ENCODE measurements at places on chromosomes 13 and 19.

DNA sequence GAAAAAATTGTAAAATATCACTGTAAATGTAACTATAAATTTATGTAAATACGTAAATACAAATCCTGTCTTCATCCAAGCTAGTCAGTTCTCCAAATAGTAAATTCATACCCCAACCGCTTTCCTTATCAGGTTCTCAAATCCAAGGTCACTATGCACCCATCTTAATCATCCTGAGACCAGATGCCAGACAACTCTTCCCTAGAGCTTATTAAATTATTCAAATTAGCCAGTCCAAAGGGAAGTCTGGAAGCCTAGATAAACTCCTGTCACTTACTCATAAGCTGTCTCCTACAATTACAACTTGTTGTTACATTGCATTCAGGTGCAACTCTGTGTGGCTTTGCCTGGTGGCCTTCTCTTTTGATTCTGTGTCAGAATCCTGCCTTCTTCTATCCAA, 836.1 kb upstream of the PCDH20 start:
- H3K36me3 ChIP-seq, result no peaks in the 10 kb centered on the region
- H3K27me3 ChIP-seq, result no peaks in the 10 kb centered on the region
- no peak for DNase-seq
- no peak overlapping the region for H3K4me3 ChIP-seq
- H3K4me1 ChIP-seq, result peaks cover 2% of the 10 kb centered on the region

DNA sequence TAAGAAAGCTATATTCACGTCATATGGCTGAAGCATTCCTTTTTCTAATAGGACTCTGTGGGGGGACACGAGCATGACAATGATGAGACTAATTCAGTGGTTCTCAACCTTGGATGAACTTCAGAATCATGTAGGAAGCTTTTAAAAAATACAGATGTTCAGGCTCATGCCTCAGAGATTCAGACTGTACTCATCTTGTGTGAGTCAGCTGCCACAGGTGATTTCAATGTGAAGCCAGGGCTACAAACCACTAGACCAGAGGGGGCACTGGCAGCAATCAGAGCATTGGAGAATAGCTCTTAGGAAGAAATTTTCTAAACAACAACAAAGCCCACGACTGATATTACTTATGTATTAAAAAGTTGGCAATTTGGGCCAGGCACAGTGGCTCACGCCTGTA, 91.7 kb downstream of the SERP2 start:
- H3K4me3 ChIP-seq, result no peak overlapping the region
- DNase-seq, result no peak
- H3K27ac ChIP-seq, result no peak overlapping the region
- no peaks in the 10 kb centered on the region for H3K36me3 ChIP-seq

- no peaks in the 10 kb centered on the region for H3K27me3 ChIP-seq
- no peak for DNase-seq
- no peaks in the 10 kb centered on the region for H3K36me3 ChIP-seq
Measured at GRCh38 chr13:59468396-59468795, 695.3 kb downstream of the DIAPH3 start.

- DNase-seq, result no peak
- peak overlapping the region; percentile 86 for H3K27ac ChIP-seq
- H3K4me1 ChIP-seq, result peaks cover 9% of the 10 kb centered on the region
- peak overlapping the region; percentile 90 for H3K4me3 ChIP-seq
Measured at GRCh38 chr19:1027650-1028061, 1.2 kb downstream of the CNN2 start.

- no peaks in the 10 kb centered on the region for H3K36me3 ChIP-seq
- no peak for DNase-seq
- peaks cover 21% of the 10 kb centered on the region for H3K4me1 ChIP-seq
- H3K27ac ChIP-seq, result peak overlapping the region; percentile 97
Measured at GRCh38 chr13:61463024-61463423, 47.4 kb upstream of the PCDH20 start.

GRCh38 chr13:113646921-113647340, 11.1 kb downstream of the ATP4B start:
- no peak overlapping the region for H3K4me3 ChIP-seq
- no peak for DNase-seq
- H3K27ac ChIP-seq, result peak overlapping the region; percentile 48
- no peaks in the 10 kb centered on the region for H3K27me3 ChIP-seq
- H3K4me1 ChIP-seq, result no peaks in the 10 kb centered on the region
- peaks cover 28% of the 10 kb centered on the region for H3K36me3 ChIP-seq

DNA sequence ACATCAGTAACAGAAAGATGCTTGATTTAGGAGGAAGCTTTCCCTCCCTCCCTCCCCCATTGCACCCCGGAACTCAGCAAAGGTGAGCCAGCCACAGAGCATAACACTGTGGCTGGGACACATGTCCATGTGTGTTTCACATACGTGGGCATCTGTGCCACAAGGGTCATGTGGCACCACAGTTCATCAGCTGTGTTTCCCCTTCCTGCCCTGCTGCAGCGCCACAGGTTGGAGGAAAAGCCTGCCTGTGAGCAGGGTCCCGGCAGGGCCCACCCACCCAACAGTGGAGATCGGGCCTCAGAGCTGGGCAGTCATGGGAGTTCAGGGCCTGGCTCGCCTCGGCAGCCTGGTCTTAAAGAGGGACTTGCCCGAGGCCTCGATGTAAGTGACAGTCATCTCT, 2.8 kb downstream of the ACP5 start:
- H3K27ac ChIP-seq, result no peak overlapping the region
- H3K4me1 ChIP-seq, result no peaks in the 10 kb centered on the region
- H3K27me3 ChIP-seq, result peaks cover 8% of the 10 kb centered on the region
- DNase-seq, result no peak
- no peak overlapping the region for H3K4me3 ChIP-seq
- no peaks in the 10 kb centered on the region for H3K36me3 ChIP-seq

GRCh38 chr13:113109151-113110047, 3.8 kb downstream of the F7 start:
- H3K4me1 ChIP-seq, result peaks cover 11% of the 10 kb centered on the region
- peaks cover 2% of the 10 kb centered on the region for H3K36me3 ChIP-seq
- DNase-seq, result no peak
- H3K27ac ChIP-seq, result peak overlapping the region; percentile 87
- peak overlapping the region; percentile 26 for H3K4me3 ChIP-seq

GRCh38 chr19:35459414-35460082, 11.5 kb downstream of the FFAR2 start:
- H3K4me1 ChIP-seq, result peaks cover 37% of the 10 kb centered on the region
- H3K27me3 ChIP-seq, result no peaks in the 10 kb centered on the region
- no peaks in the 10 kb centered on the region for H3K36me3 ChIP-seq
- DNase-seq, result no peak
- peak overlapping the region; percentile 94 for H3K27ac ChIP-seq
- peak overlapping the region; percentile 48 for H3K4me3 ChIP-seq

DNA sequence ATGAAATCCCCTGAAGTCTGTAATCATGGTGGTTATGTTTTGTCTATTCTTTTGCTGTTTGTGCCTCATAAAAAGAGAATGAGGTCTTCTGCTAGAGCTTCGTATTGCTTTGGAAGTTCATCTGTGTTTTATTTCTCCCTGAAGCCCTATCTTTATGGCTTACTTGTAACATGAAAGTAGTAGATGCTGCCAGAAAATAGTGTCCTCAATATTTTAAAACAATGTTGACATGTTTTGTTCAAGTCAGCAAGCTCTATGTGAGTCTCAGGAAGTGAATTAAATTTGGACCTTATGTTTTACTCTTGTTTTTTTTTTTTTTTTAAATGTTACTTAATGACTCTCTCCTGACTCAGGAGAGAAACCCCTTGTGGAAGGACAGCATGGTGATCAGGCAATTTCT, 130.5 kb downstream of the B3GLCT start:
- H3K27ac ChIP-seq, result no peak overlapping the region
- H3K4me3 ChIP-seq, result no peak overlapping the region
- H3K36me3 ChIP-seq, result no peaks in the 10 kb centered on the region

- H3K36me3 ChIP-seq, result no peaks in the 10 kb centered on the region
- H3K27ac ChIP-seq, result peak overlapping the region; percentile 1
- H3K27me3 ChIP-seq, result peaks cover 2% of the 10 kb centered on the region
Measured at GRCh38 chr13:47033216-47033615, 136.4 kb upstream of the HTR2A start.

- H3K27ac ChIP-seq, result no peak overlapping the region
- no peak for DNase-seq
- H3K4me3 ChIP-seq, result no peak overlapping the region
- no peaks in the 10 kb centered on the region for H3K36me3 ChIP-seq
- no peaks in the 10 kb centered on the region for H3K4me1 ChIP-seq
Measured at GRCh38 chr13:102567857-102568256, 28.9 kb upstream of the TPP2 start.

DNA sequence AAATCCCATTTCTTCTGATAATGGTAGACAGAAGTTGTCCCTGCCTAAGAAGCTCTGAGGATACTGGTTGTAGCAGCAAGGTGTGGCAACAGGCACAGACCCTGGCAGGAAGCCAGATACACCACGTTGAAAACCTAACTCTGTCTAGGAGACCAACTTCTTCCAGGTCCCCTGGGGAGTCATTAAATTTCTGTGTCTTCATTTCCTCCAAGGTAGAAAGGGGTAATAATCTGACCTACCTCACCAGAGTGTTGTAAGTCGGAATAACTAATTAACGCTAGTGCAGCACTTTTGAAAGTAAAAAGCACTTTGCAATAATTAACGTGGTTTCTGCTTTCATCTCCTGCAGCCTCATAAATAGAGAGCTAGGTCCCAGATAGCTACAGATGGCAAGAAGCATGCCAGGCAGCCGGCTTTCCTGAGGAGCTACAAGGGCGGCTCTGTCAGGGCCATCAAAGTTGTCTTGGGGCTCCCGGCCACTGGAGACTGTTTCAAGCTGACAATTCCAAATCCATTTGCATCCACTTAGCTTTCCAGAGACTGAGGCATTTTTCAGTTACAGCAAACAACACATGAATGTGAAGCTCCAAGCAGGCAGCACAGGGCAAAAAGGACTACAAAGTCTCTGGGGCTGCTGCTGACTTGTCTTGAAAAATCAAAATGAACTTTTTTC, 176.2 kb downstream of the FOXO1 start:
- H3K27me3 ChIP-seq, result peaks cover 10% of the 10 kb centered on the region
- DNase-seq, result no peak
- H3K27ac ChIP-seq, result peak overlapping the region; percentile 13

- H3K27ac ChIP-seq, result peak overlapping the region; percentile 51
- peaks cover 13% of the 10 kb centered on the region for H3K36me3 ChIP-seq
- H3K4me3 ChIP-seq, result no peak overlapping the region
- H3K4me1 ChIP-seq, result peaks cover 1% of the 10 kb centered on the region
Measured at GRCh38 chr19:34402074-34402600, 2.1 kb upstream of the PDCD2L start.

- DNase-seq, result no peak
- no peak overlapping the region for H3K27ac ChIP-seq
- H3K4me3 ChIP-seq, result no peak overlapping the region
- H3K36me3 ChIP-seq, result no peaks in the 10 kb centered on the region
- peaks cover 36% of the 10 kb centered on the region for H3K27me3 ChIP-seq
Measured at GRCh38 chr13:96080676-96081075, 9.2 kb upstream of the HS6ST3 start.

DNA sequence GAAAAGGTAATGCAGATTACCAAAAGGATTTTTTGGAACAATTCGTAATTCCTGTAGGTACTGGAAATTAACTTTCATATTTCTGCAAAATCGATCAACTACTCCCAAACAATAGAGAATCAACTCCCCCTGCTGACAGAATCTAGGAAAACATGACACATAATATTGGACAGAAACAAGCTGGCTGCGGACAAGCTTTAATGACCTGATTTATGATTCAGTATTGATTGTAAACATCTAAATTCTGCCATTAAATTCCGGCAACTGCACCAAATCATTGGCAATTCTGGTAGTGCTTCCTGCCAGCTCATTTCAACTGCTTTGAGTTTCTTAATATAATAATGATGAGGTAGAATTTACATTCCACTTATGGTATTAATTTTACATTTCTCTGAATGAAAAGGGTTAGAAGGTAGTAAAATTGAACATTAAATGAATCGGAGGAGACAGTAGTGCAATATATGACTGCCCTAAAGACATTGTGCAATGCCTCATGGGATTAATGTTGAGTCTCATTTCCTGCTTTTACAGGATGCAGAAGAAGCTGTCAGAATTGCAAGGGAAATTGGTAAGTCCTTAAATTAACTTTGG, 146.5 kb downstream of the PCCA start:
- no peak for DNase-seq
- no peaks in the 10 kb centered on the region for H3K27me3 ChIP-seq
- H3K27ac ChIP-seq, result no peak overlapping the region
- peaks cover 35% of the 10 kb centered on the region for H3K4me1 ChIP-seq

DNA sequence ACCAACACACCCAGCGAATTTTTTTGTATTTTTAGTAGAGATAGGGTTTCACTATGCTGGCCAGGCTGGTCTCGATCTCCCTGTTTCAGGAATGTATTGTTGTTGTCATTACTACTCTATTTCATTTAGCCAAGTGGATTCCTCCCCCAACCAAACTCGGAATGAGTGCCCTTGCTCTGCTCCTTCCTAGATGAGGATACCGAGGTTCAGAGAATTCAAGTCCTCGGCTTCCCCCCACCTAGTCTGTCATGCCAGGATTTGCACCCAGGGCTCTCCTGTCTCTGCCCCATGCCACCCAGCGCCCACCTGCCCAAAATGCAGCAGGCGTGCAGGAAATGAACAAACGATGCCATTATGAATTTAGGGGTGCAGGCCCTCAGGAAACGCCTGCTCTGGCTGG, 3.5 kb upstream of the SPACA4 start:
- H3K36me3 ChIP-seq, result no peaks in the 10 kb centered on the region
- H3K4me1 ChIP-seq, result peaks cover 2% of the 10 kb centered on the region
- H3K27ac ChIP-seq, result no peak overlapping the region
- peaks cover 3% of the 10 kb centered on the region for H3K27me3 ChIP-seq
- no peak overlapping the region for H3K4me3 ChIP-seq

- no peaks in the 10 kb centered on the region for H3K36me3 ChIP-seq
- DNase-seq, result peak; percentile 61
- H3K4me1 ChIP-seq, result no peaks in the 10 kb centered on the region
- H3K4me3 ChIP-seq, result no peak overlapping the region
- H3K27me3 ChIP-seq, result no peaks in the 10 kb centered on the region
Measured at GRCh38 chr19:4567584-4568071, 8.1 kb upstream of the SEMA6B start.

GRCh38 chr13:77522444-77522843, 13.1 kb upstream of the SCEL start:
- H3K4me1 ChIP-seq, result peaks cover 7% of the 10 kb centered on the region
- no peak for DNase-seq
- no peaks in the 10 kb centered on the region for H3K27me3 ChIP-seq
- no peak overlapping the region for H3K4me3 ChIP-seq
- H3K36me3 ChIP-seq, result no peaks in the 10 kb centered on the region
- H3K27ac ChIP-seq, result no peak overlapping the region

- H3K4me3 ChIP-seq, result no peak overlapping the region
- H3K27ac ChIP-seq, result no peak overlapping the region
- H3K36me3 ChIP-seq, result no peaks in the 10 kb centered on the region
- DNase-seq, result peak; percentile 24
Measured at GRCh38 chr19:53982001-53982451, 9.4 kb upstream of the CACNG6 start.

GRCh38 chr13:101308247-101309013, 107.9 kb downstream of the NALCN start:
- H3K27me3 ChIP-seq, result no peaks in the 10 kb centered on the region
- DNase-seq, result no peak
- no peak overlapping the region for H3K27ac ChIP-seq
- no peaks in the 10 kb centered on the region for H3K4me1 ChIP-seq
- no peaks in the 10 kb centered on the region for H3K36me3 ChIP-seq
- H3K4me3 ChIP-seq, result no peak overlapping the region

- H3K4me3 ChIP-seq, result no peak overlapping the region
- no peak overlapping the region for H3K27ac ChIP-seq
- DNase-seq, result no peak
Measured at GRCh38 chr19:3387645-3388589, 21.5 kb downstream of the NFIC start.

GRCh38 chr19:45130888-45131615, 29.7 kb downstream of the NKPD1 start:
- peak overlapping the region; percentile 91 for H3K27ac ChIP-seq
- no peak overlapping the region for H3K4me3 ChIP-seq
- peaks cover 4% of the 10 kb centered on the region for H3K4me1 ChIP-seq
- no peaks in the 10 kb centered on the region for H3K27me3 ChIP-seq
- H3K36me3 ChIP-seq, result no peaks in the 10 kb centered on the region

Measured in progenitor cell of endocrine pancreas (in vitro differentiated cells).